ENCODE measurements at places on chromosomes 2 and 18.

DNA sequence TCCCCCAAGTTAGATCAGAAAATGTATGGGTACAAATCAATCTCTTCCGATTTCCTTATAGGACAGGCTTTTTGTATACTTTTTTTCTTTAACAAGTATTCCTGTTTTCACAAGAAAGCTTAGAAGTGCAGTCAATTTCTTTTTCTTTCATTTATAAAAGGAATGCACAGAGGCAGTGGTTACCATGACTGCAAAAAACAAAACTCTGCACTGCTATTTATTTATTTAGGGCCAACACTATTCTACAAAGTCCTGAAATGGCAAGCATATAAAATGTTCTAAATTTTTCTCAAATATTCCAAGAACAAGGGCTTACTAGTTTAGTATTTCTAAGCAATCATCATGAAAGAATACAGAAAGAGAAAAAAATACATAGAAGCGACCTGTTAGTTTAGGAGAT lies 22.2 kb downstream of the ATAD2B start:
- peak; percentile 19 for DNase-seq

DNA sequence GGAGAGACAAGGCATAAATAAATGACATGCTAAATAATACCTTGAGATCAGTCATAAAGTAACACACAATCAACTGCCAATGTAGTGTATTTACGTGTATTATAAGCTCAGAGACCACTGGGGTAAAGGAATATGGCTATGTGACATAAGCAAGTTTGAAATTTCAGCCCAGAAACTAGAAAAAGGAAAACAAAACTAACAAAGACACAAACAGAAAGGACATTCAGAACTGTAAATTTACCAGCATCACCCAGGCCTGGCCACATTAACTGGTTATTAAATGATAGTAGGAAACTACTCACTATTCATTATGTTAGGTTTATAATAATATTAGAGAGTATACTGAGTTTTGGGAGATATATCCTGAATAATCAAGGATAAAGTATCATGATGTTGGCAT lies 98.8 kb downstream of the METTL8 start:
- no peak for DNase-seq

DNA sequence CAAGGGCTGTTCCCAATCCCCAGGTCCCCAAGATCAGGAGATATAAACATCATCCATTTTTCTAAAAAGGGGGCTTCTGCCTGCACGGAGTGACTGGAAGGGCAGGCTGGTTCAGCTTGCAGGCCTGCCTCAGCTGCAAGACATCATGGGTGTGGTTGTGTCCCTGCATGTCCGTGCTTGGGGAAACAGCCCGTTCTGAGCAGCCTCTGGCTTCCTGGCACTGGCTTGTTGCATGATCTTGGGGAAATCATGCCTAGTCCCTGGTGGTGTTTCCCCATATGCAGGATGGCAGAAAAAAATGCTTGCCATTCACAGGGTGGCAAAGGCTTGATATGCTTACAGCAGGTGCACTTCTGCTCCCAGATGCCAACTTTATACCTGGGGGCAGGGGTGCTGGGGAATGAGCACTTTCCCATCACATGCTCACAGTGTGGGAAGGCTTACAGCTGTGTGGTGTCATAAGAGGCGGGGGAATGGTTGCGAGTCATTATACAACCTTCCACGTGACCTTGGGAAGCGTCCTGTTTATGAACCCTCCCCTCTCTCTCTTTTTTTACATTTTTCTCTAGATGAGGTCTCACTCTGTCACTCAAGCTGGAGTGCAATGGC lies 7.2 kb downstream of the PCARE start:
- no peak for DNase-seq

DNA sequence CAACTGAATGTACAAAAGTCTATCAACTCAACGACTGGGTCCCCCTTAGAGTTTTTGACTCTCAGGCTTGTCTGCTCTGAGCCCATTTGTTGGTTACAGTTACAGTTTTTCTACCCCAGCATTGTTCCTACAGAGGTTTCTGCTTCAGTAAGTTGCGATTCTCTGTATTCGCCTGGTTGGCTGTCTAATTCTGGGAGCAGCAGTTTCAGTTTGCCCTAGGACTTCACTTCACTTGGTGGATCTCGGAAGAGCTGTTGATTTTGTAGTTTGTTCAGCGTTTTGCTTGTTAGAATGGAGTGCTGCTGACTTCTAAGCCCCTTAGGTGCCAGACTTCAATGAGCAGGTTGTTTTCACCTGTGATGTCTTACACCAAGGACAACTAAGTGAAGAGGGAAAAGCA lies 296.5 kb upstream of the EPAS1 start:
- DNase-seq = no peak

- DNase-seq = no peak
Observed at GRCh38 chr2:123732563-123732962, 292.5 kb upstream of the CNTNAP5 start.
